Cortex of kidney (tissue), 1 donor: ENCODE measurements at places on chromosomes 11 and 22.
A peak's percentile ranks its signal among the peaks of the same experiment; 100 is the strongest.

- DNase-seq: no peak
Measured at GRCh38 chr11:75950141-75950540, 135.1 kb downstream of the UVRAG start.

DNA sequence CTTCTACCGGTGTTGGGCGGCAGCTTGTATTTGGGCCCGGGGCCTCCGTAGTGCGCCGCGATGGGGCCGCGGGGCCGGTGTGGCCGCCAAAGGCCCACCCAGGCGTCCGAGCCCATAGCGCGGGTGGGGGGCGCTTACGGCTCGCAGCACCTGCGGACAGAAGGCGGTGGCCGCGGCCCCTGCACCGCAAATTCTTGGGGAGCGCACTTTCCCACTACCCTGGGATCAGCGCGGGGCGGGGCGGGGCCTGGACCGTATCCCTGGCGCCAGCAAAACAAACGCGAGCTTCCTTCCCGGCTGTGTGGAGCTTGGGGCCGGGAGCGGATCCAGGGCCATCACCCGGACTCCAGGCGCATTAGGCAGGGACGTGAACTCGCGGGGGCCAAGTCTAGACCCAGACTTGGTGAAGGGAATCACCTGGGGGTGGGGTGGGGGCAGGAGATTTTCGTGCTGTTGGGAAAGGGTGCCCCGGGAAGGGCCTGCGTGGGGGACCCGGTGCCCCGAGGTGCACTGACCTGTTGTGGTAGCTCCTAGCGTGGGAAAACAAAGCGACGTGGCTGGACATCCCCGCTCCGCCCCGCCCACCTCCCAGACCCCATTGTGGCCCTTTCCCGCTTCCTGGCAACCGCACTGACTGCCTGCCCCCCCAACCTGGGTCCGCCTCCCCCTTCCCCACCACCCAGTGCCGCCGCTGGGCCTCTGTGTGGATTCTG lies 2.3 kb upstream of the TYMP start:
- no peak for DNase-seq

GRCh38 chr11:111213256-111213655 lies 32.3 kb upstream of the POU2AF2 start:
- DNase-seq: no peak

DNA sequence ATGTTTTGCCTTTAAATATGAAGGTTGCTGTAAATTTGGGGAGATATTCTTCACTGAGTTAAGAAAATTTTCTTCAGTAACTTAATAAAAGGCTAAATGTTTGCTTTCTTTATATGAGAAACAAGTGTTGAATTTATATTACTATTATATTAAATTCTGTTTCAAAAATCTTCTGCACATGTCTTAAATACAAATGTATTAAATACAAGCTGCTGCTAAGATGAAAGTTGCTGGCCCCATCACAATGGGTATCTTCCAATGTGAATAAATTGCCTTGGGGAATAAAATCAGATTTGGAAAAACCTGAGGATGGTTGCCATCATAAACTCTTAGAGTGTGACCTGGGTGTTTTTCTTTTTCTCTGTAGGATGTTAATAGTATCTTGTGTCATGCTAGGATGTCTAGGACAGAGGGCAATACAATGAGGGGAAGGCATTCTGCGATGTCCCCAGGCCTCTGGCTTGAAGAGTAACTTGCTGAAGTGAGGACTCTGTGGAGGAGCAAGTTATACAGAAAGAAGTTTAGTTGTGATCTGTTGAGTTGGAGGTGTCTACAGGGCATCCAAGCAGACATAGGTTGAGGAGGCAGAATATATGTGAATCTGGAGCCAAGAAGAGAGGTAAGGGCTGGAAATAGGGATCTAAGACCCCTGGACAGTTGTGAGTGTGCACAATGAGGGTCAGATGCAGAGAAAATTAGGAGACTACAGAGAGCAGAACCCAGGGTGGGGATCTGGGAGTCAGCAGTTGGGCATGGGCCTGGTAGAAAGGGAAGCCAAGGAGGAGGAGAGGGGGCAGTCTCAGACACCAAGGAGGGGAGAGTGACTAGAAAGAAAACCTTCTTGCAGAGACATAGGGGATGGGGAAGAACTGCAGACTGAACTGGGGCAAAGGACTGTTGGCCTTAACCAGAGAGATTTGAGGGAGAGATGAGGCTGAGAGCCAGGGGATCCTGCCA lies 4.8 kb downstream of the IGLL5 start:
- no peak for DNase-seq

GRCh38 chr11:14908214-14908880 lies 16.3 kb upstream of the CYP2R1 start:
- no peak for DNase-seq

GRCh38 chr11:128857341-128857740 lies 9.8 kb downstream of the KCNJ1 start:
- DNase-seq: no peak

DNA sequence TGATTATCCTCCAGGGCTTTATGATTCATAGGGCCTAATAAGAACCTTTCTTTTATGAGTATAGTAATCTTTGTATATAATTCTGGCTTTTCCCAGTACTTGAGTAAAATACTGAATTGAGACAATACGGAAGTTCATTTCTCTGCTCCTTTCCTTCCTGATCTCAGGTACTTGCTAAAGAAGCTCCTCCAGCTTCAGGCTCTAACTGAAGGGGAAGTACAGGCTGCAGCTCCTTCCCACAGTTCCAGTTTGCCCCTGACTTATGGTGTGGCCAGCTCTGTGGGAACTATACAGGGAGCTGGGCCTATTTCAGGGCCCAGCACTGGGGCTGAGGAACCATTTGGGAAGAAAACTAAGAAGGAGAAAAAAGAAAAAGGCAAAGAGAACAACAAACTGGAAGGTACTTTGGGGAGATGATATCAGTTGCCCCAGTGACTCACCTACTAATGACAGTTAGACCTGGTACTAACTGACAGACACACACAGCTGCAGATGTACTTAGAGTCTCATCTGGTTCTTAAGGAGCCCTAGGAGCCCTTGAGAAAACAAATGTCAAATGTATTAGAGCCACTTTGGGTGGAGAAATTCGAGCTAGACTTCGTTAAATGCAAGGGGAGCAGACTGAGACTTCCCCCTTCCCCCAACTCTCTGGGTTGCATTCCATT lies 3.0 kb downstream of the TBRG1 start:
- DNase-seq: no peak

GRCh38 chr11:118224511-118225188 lies at the start of gene JAML:
JAML (minus strand) TSS chr11:118225011; CDS start chr11:118214866, 10,145 bp downstream.
- DNase-seq: no peak

- no peak for DNase-seq
Measured at GRCh38 chr11:122772945-122773344, 65.4 kb upstream of the CRTAM start.

GRCh38 chr22:49997251-49997599 lies 15.3 kb downstream of the IL17REL start:
- no peak for DNase-seq

DNA sequence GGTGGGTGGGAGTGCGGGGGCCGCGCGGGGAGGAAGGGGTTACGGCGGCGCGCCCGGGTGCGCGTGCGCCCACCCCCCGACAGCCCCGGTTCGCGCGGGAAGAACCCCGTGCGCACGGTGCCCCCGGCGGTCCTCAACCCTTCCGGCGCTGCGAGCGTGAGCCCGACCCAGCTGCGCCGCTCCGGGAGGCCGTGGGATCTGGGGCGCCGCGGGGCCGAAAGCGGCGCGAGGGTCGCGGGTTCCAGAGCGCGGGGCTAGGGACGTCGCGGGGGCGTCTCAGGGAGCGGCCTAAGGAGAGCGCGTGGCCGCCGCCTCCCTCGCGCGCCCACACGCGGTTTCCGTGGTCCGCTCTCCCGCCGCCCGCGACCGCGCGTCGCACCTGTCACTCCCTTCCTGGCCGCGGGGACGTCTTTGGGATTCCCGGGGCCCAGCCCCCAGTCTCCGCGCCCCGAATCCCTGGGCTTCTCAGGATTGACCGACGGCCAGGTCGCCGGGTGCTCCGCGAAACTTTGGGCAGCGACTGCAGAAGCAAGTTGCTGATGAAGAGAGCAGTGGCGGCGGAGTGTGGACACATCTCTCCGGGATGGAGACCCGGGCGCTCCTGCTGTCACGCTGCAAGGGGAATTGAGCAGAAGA lies 582 bp downstream of the SREBF2 start:
- DNase-seq: no peak

- no peak for DNase-seq
Measured at GRCh38 chr11:1053121-1053901, 16.8 kb upstream of the MUC6 start.

DNA sequence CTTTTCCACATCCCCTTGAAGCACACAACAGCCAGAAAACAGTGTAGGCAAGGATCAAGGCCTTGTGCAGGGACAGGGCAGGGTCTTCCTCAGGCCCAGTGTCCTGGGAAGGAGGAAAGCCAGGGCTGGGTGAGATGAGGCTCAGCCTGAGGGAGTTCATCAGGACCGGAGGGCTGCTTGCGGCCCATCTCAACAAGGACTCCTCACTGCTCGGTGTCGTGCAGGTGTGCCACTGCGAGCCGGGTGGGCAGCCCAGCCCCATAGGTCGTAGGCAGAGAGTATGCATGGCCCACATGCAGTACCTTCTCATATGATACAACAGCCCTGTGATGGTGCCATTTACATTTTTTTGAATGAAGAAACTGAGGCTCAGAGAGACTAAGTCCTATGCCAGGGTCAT lies 12.9 kb downstream of the SHISA8 start:
- DNase-seq: no peak

DNA sequence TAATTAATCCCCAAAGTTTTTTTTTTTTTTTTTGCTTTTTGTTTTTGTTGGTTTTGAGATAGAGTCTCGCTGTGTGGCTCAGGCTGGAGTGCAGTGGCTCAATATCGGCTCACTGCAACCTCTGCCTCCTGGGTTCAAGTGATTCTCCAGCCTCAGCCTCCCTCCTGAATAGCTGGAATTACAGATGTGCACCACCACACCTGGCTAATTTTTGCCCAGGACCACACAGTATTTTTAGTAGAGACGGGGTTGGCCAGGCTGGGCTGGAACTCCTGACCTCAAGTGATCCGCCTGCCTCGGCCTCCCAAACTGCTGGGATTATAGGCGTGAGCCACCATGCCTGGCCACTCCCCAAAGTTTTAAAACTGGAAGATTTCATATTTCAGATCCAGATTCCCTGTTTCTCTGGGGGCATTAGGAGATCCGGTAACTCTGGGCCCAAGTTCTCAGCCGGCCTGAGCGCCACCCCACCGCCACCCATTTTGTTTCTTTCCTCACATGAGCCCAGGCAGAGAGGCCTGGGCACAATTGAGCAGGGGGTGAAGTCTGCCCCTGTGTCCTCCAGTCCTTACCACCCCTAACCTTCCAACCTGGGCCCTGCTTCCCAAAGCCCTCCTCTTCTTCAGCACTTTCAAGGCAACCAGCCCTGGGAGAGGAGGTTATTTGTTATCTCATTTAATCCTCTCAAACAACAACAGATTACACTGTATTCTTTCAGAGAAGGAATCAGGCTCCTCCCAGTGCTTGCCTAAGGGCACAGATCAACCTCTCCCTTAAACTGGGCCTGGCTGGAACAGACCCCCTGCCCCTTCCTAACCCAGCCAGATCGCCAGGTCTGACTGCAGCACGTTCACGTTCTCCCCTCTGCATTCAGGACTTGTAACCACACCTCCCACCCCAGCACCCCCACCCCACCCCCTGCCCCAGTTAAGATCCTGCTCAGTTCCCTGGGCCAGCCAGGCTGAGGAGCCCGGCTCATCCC lies 1.9 kb upstream of the CSNK1E start:
- no peak for DNase-seq

DNA sequence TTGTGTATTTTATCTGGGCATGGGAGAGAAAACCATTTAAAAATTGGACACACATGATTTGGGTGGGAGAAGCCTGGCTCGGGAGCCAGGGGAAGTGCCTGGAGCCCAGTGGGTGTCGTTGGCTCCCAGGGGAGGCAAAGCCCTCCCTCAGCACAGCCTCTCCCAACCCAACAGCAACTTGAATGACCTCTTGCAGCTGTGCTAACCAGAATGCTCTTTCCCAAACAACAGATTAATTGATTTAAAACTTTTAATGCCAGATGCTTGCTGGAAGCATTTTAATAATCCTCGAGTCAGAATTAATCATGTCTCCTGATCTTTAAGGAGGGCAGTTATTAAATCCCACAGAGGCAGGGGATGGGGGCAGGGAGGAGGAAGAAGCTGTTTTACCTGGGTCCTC lies 401.6 kb downstream of the BUD13 start:
- DNase-seq: no peak

- DNase-seq: no peak
Measured at GRCh38 chr11:86151174-86152005, 82.5 kb upstream of the PICALM start.

DNA sequence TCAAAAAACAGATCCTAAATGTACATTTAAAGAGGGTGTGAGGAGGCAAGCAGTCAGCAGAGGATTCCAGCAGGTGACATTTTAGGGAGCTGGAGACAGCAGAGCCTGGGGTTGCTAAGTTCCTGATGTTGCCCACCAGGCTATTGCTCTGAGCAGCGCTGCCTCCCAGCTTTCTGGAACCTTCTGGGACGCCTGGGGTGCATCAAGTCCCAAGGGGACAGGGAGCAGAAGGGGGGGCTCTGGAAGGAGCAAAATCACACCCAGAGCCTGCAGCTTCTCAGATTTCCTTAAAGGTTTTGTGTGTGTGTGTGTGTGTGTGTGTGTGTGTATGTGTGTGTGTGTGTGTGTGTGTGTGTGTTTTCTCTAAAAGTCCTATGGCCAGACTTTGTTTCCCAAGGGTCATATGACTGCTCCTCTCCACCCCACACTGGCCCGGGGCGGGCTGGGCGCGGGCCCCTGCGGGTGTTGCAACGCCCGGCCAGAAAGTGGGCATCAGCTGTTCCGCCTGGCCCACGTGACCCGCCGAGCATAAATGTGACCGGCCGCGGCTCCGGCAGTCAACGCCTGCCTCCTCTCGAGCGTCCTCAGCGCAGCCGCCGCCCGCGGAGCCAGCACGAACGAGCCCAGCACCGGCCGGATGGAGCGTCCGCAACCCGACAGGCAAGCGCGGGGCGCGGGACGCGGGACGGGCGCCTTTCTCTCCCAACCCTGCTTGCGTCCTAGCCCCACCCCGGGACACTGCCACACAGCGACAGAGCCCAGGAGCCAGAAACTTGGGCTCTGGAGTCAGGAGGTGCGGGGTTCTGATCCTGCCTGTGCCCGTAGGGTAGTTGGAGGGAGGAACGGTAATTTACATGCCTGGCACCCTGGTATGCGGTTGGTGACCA lies at the start of gene HMOX1:
TSS of gene HMOX1 (plus strand) at position 560 of the 887 bp plus-strand sequence. CDS start at position 638, 78 bp downstream.
- peak; percentile 29 for DNase-seq

GRCh38 chr22:24833881-24834495 lies 28.0 kb downstream of the SGSM1 start:
- DNase-seq: no peak

DNA sequence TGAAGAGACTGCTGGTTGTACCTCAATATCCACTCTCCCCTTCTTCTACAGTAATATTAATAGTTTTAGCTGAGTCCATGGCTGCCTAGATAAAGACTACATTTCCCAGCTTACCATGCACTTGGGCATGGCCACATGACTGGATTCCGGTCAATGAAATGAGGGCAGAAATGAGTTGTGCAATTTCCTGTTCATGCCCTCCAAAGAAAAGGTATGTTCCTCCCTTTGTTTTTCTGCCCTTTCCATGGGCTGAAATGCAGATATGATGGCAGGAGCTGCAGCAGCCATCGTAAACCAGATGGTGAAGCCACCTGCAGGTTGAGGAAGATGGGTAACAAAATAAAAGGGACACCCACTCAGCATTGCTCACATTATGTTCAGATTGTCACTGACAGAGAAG lies 15.3 kb upstream of the ELFN2 start:
- no peak for DNase-seq
